Hindlimb muscle (tissue), 1 donor: ENCODE measurements at places on chromosomes 16 and 17.

DNA sequence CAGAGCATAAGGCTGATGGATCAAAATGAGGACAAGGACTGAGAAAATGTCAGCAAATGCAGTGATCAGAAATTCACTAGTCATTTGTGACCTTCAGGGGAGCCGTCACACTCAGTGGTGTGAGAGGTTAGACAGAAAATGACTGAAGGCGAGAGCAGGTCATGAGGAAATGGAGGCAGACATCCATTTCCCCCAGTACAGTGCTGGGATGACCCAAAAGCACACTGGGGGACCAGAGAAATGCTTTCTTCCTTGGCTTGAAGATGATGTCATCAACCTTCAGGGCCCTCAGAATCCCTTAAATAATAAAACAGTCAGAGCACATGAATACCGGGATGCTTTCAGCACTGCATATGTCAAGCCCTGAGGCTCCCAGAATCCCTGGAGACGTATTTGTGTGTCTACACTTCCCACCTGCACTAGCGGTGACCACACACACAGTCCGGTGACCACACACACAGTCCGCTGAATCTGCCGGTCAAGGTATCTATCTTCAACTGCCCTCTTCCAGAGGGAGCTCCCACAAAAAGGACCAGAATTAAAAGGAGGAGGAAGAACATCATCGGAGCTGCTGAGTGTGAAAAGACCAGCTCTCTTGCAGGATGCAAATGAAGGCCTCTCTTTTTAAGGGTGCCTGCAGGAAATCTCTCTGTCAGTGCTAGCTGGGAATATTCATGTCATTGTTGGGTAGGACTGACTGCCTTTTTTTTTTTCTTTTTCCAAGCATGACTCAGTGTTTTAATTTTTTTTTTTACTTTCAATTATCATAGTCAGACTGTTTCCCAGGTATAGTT lies 8.2 kb downstream of the UBE2O start:
- no peak for DNase-seq

DNA sequence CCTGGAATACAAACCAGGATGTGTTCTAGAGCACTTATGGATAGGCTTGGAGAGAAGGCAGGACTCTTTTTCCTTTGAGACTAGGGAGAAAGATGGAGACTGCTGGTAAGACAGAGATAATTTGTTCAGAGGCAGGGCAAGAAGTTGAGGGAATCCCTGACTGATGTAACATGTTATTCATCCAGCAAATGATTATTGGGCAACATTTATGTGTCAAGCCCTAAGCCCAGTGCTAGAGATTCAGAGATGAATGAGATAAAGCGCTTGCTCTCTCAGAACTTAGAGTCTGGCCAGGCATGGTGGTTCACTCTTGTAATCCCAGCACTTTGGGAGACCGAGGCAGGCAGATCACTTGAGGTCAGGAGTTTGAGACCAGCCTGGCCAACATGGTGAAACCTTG lies 47.8 kb upstream of the NUFIP2 start:
- DNase-seq: no peak

- no peak for DNase-seq
Measured at GRCh38 chr16:10539236-10539635, 41.2 kb downstream of the EMP2 start.

- DNase-seq: no peak
Measured at GRCh38 chr17:27469256-27469655, 13.0 kb downstream of the KSR1 start.

GRCh38 chr17:36599546-36600250 lies 1.7 kb upstream of the MRM1 start:
- DNase-seq: no peak

- no peak for DNase-seq
Measured at GRCh38 chr16:80652441-80652840, 111.6 kb downstream of the DYNLRB2 start.

DNA sequence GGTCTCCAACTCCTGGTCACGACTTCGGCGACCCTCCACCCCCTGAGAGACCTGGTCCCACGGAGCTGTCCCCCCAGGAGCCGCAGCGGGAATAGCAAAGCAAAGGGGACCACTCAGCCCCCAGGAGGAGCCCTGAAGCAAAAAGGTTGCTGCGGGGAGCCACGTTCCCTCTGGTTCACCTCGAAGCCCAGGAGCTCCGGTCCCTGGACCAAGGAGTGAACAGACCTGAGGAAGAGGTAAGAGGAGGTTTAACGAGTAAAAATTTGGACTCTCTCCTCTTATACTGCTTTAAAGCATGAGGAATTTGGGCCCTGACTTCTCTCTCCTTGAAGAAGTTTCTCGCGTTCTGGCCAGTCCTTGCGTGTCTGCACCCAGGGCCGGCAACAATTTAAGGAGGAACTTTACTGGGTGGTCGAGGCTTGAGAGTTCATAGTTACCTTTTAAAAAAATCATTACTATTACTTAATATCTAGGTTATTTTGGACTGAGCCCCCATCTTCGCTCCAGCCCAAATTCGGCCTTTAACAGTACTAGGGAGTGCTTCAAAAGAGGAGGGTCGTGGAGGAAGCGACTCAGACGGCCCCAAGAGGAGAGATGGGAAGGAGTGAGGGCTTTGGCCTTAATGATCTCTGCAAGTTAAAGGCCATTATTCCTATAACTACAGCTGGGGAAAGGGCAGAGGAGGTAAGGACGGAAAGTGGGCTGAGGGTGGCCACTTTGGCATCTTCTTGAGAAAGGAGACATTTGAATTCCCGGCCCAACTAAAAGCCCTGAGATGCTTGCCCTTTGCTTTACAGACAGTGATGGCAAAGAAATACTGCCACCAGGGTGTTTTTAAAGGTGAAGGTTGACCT lies 16.9 kb upstream of the HOXB9 start:
- no peak for DNase-seq

GRCh38 chr17:30372755-30373154 lies 6.0 kb upstream of the CPD start:
- no peak for DNase-seq

DNA sequence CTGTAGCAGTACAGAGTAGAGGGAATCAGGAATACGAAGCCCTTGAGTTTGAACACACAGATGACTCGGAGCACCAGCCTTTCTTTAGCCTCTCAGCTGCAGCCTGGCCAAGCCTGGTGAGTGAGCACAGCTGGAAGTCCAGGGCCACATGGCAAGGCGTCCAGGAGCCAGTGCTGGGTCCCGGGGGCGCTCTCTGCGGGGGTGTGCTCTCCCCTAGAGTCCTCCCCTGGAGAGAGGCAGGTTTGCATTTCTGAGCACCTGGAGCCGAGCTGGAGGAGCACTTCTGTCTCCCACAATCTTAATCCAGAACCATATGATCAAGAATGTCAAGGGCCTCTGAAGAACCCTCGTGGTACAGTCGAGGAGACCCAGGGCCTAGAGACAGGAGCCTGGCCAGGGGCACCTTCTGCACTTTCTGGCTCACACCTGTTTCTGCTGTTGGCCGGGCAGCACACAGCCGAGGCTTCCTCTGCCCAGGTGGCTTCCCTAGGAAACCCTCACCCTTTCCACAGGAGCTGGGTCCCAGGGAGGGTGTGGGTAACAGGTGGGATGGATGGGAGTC lies 78.3 kb downstream of the PLD6 start:
- DNase-seq: no peak

- DNase-seq: no peak
Measured at GRCh38 chr17:77822302-77823030, 136.0 kb upstream of the TNRC6C start.

GRCh38 chr17:11589716-11590115 lies 8.6 kb upstream of the DNAH9 start:
- DNase-seq: no peak

GRCh38 chr17:75843577-75844529 lies at the start of gene UNC13D:
Gene UNC13D, minus strand, starts transcription at chr17:75844404. Its CDS starts 67 bp downstream, at chr17:75844337.
- no peak for DNase-seq
